ENCODE measurements at places on chromosomes 1 and 21.

DNA sequence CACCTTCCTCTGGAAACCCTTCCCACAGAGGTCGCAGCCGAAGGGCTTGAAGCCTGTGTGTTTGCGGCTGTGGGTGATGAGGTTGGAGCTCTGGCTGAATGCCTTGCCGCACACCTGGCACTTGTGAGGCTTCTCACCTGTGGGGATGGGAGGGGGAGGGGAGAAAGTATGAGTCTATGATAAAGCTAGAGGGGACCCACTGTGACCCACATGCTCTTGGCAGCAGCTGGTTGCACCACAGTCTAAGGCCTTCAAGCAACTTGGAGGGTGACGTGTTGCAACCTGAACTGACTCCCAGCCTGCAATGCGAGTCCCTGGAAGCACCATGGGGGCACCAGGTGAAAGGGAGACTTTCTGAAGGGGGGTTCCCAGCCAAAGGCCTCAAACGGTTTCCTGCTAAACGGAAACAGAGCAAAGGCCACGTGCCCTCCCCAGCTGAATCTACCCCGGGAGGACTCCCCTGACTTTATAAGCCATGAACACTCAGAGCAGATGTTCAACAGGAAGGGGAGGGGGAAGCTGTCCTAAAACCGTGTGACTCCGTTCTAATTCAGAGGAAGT, 10.6 kb downstream of the GFI1 start:
- DNase-seq, result no peak

DNA sequence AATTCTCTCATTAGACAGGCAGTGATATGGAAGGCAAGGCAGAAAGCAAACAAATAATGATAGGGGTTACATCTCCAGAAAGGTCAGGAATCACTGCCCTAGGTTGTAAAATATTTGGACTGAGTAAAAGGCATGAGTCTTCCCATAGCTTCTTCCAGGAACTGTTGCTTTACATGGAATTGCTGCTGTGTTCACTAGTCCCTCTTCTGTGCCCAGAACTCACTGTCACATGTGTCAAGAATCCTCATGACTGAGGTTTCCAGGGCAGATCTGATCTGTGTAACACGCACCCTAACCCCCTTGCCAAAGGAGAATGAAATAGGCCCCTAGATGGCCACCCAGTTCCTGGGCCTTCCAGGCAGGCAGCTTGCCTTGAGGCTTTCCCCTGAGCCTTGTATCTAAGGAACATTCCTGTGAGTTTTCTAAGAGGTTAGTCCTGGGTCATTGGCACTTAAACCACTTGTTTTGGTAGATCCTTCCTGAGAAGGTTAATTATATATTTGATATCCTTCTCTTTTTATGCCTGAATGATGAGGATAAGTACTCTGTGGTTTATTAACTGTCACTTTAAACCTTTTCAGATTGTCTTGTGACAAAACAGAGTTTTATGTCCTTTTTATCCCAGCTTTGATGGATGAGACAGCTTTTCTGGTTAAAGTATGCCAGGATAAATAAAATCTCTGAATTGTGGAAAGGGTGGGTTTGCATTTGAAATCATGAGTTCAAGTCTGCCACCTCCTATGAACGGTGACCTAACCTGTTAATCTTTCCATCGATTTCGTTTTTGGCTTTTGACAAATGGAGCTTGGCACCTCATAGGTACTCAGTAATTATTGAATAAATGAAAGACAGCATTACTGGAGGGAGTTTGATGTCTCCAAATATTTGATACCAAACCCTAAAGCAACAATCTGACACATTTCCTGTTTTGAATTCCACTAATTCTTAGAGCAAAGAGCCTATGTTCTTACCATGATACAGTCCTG, 163.3 kb downstream of the DHRS3 start:
- no peak for DNase-seq

DNA sequence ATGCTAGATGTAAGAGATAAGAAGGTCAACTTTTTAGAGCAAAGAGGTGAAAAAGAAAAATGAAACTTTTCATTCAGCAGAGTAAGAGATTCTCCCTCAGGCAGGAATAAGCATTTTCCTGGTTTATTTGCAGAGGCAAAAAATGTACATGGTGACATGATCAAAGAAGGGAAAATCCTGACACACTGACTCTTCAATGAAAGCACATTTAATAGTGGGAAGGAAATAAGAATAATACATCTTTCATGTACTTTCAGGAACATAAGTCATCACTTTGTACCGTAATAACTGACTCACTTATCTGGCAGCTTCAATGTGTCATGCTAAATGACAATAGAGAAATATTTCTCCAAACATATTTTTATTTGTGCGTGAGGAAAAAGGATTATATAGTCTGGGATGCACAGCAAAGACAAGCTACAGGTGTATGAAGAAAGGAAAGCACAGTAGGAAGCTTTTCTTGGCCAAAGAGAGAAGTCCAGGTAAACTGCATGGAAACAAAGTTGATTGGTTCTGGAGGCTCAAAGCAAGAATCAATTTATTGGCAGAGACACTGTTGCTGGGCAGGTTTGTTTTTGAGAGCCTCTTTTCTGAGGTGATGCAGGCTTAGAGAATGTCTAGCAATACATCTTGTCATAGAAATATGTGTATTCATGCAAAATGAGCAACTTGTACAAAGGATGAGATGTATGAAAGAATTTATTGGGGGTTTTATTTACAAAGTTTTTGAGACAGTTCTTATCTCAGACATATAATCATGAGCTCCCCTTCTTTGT, 1409.0 kb downstream of the PLA2G4A start:
- DNase-seq, result no peak

DNA sequence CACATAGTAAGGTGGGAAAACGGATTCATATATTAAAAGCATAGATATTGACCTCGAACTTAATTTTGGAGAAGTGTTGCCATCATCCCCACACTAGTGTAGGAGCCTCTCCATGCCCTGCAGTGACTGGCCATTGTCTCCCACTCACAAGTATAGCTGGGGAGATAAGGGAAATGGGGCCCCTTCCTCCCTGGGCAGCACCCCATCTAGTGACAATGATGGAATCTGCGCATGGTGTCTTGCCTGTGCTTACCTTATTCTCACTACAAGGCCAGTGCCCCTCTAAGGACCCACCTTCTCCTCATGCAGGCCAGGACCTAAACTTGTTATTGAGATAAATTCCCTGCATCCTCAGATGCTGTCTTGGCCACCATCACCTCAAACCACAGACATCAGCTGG, 374.9 kb downstream of the NTNG1 start:
- DNase-seq, result no peak
